NCI-H2081 (cell line): ENCODE measurements at places on chromosomes 5 and 9.

DNA sequence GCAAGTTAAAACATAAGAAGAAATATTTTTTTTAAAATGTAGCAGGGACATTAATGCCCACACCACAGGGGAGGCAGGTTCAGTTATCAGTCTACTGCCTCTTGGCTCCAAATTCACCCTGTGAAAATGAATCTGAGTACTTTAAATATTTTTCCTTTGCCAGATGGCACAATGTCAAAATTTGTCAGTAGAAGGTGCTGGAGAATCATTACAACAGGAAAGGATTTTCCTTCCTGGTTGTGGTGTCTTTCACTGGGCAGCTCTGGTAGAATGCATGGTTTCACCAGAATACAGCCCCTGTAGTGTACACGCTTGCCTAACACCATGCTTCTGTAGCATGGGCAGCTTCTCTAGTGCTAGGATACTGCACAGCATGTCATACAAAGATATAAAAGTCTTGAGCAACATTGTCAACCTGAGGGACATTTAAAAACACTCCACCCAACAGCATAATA is 9.7 kb upstream of the SREK1 start:
- DNase-seq: no peak

DNA sequence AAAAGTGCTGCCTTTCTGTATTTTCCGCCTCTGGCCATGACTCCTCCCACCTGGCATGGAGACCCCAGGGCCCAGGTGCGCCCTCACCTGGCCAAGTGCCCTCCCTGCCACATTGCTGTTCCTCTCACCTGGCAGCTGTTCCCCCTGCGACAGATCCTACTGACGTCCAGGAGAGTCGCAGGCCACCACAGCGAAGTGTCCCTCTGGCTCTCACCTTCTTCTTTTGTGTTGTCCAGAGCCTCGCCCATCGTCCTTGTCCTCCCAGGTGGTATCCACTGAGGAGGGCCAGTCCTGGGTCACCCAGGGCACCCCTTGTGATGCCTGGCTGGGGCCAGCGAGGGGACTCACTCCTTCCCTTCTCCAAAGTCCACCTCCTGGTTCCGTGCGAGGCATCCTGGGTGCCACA is 2.6 kb downstream of the NKD2 start:
- peak; percentile 69 for DNase-seq

DNA sequence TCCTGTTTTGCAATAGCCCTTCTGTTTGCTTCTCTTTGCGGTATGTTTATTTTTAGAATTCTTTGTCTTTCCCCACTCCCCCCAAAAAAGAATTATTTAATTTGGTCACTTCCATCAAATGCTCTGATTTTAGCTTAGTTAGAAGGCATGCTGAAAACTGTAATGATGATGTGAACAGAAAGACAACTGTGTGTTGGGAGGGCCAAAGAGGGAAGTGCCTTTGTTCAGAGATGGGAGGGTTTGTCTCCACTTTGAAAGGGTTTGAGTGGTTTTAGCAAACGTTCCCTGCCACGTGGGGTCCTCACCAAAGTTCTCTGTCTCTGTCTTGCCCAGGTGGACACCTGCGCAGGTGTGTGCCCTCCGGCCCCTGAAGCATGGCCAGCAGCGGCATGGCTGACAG is 41.9 kb downstream of the SYK start:
- DNase-seq: no peak

DNA sequence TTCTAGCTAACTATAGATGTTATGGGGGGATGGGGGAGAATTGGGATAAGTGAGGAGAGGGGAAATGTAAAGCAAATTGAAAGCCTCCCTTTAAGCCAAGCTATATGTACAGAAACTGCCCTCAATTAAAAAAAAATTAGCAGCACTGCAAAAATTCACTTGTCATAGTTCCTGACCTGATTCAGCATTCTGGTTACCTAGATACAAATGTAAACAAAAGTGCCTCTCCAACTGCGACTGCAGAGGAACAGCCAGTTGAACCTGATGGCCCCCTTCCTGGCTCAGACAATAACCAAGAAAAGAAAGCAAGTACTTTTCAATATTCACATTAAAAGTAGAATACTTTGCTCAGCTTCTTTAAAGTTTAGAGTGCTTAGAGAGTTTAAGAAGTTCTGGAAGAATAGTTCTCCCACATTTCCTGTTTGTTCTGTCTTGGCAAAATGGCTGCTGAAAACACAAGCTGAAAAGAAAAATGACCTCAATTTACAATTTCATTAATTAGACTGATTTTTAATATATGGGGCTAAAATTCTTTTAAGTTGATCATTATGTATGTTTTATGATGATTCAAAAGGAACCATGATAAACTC is 1.5 kb downstream of the FAM81B start:
- DNase-seq: peak; percentile 30

- DNase-seq: no peak
Measured at GRCh38 chr5:16913187-16914107, 22.6 kb downstream of the MYO10 start.
